Aorta (tissue), 5 donors: ENCODE measurements at places on chromosomes 16 and 17. TPM values are rescaled to one million over a fixed set of nuclear protein-coding genes. Genes with fewer than 3 reads are reported as not detected.
A peak's percentile ranks its signal among the peaks of the same experiment; 100 is the strongest.

DNA sequence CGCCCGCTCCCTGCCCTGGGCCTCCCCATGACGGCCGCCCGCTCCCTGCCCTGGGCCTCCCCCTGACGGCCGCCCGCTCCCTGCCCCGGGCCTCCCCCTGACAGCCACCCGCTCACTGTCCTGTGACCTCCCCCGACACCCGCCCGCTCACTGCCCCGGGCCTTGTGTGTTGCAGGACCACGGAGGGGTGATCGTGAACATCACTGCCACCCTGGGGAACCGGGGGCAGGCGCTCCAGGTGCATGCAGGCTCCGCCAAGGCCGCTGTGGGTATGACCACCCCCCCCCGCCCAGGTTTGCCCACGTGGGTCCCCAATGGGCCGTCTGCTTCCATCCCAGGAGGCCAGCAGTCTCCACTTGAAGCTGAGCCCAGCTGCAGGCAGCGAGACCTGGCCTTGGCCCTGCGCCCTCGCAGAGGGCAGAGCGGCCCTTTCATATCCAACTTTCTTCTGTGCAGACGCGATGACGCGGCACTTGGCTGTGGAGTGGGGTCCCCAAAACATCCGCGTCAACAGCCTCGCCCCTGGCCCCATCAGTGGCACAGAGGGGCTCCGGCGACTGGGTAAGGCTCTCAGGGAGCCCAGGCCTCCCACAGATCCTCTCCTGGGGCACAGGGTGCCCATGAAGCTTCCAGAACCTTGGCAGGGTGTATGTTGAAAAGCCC, 9.0 kb downstream of the DECR2 start:
- DNase-seq = no peak

GRCh38 chr17:72822358-72823023, 270.0 kb downstream of the SLC39A11 start:
- DNase-seq = no peak

The SLC52A1 gene
- not detected for polyA plus RNA-seq

The DUS1L gene
- 143 TPM for polyA plus RNA-seq

- DNase-seq = no peak
Observed at GRCh38 chr16:88056212-88056611, 105.0 kb downstream of the BANP start.

DNA sequence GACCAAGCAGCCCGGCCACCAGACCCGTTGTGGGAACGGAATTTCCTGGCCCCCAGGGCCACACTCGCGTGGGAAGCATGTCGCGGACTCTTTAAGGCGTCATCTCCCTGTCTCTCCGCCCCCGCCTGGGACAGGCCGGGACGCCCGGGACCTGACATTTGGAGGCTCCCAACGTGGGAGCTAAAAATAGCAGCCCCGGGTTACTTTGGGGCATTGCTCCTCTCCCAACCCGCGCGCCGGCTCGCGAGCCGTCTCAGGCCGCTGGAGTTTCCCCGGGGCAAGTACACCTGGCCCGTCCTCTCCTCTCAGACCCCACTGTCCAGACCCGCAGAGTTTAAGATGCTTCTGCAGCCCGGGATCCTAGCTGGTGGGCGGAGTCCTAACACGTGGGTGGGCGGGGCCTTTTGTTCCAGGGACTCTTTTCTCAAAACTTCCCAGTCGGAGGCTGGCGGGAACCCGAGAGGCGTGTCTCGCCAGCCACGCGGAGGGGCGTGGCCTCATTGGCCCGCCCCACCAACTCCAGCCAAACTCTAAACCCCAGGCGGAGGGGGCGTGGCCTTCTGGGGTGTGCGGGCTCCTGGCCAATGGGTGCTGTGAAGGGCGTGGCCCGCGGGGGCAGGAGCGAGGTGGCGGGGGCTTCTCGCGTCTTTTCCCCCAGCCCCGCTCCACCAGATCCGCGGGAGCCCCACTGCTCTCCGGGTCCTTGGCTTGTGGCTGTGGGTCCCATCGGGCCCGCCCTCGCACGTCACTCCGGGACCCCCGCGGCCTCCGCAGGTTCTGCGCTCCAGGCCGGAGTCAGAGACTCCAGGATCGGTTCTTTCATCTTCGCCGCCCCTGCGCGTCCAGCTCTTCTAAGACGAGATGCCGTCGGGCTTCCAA, at the start of gene SLC2A4:
Gene SLC2A4, plus strand, starts transcription at position 645 of the 879 bp plus-strand sequence. Its CDS starts 217 bp downstream, at position 862.
- peak; percentile 95 for DNase-seq

The PRPSAP1 gene
- 29.7 TPM for polyA plus RNA-seq

GRCh38 chr16:35639233-35640205, 2180.1 kb downstream of the TP53TG3F start:
- no peak for DNase-seq

GRCh38 chr17:79189305-79189704, 114.7 kb downstream of the ENGASE start:
- no peak for DNase-seq
